Activated T-helper 1 cell treated with anti-CD3 and anti-CD28 coated beads, Interleukin-2, amount 50 U/mL, for 16 hours (primary cell): ENCODE measurements at places on chromosomes 5 and 9.

DNA sequence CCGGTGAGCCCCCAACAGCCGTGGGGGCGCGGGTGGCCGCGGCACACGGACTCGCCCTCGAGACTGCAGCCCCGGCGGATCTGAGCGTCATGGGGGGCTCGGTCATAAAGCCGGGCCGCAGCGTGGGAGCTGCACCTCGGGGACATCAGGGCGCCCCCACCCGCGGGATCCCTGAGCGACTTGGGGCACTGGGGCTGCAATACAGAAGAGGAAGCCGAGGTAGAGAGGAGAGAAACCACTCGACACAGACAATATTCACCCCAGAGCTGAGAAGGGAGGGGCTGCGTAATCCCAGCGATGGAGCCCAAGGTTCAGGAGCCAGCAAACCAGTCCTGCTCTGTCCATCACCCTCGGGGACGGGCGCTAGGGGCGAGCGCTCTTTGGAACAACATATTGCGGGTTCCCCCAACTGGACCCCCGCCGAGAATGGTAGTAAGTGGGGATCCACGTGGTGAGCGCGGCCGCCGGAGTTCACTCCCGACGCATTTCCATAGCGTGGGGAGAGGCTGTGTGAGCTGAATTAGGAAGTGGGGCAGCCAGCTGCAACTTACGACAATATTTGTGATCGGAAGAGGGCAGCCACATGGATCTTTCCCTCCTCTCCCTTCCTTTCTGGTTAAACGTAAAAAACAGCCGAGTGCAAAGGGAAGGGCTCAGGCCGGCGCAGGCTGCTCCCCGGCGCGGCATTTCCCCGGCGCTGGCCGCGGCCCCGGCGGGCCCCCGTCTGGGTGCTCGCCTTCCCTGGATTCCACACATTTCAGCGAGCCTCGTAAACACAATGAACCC lies 9.9 kb downstream of the PTCH1 start:
- DNase-seq: no peak

DNA sequence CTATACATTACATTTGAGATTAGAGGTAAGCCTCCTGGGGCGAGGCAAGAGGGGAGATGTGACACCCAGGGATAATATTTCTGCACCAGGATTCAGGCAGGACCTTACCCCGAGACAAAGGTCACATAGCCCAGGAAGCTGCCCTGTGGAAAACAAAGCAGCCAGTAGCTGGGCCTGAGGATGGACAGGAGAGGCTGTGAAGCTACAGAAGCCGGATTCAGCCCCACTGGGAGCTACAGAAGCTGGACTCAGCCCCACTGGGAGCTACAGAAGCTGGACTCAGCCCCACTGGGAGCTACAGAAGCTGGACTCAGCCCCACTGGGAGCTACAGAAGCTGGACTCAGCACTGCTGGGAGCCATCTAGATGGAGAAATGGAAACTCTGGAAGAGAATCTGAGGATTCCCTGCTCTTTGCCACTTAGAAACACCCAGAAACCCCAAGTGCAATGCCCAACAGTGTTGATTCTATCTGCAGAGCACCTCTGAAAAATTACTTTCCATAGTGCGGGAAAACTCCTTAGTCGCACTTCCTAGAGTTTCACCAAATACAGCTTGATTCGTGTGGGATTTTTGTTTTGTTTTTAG lies 46.5 kb upstream of the ZFR start:
- no peak for DNase-seq

DNA sequence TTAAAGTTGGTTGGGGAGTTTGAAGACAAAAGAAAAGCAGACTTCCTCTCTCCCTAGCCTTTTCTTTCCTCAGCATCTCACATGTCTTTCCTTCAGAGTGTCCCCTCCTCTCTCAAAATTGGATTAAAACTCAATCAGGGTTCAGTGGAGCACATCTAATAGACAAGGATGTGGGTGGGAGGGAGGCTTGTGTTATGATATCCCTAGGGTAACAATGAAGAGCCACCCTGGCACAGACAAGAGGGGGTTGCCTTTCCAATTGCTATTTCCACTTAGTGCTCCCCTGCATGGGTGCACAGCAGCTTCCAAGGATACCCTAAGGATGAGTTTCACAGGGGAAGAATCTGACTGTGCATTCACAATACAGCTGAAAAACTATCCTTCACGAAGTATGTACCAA lies 585.2 kb upstream of the C9orf72 start:
- no peak for DNase-seq

- DNase-seq: no peak
These were observed 43.4 kb upstream of the SHB start for GRCh38 chr9:38112456-38112855.

DNA sequence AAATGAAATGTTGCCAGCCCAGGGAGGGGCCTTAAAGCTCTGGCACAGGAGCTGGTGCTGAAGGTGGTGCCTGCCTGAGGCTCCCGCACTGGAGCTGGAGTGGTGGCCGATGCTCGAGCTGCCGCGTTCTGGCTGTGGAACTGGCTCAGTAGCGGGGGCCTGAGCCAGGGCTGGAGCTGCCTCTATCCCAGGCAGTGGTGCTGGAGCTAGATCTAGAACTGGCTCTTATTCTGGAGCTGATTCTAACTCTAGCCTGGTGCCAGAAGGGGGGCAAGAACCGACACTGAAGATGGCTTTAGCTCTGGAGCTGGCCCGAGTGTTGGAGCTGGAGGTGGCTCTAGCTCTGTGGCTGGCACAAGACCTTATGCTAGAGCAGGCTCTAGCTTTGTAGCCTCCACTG lies 19.2 kb downstream of the OBP2B start:
- no peak for DNase-seq
